ENCODE measurements at places on chromosomes 2 and 18.

GRCh38 chr2:152738438-152738837 is 20.0 kb downstream of the ARL6IP6 start:
- DNase-seq, result no peak

- peak; percentile 17 for DNase-seq
Measured at GRCh38 chr2:157777427-157777826, 98.7 kb downstream of the ACVR1 start.

DNA sequence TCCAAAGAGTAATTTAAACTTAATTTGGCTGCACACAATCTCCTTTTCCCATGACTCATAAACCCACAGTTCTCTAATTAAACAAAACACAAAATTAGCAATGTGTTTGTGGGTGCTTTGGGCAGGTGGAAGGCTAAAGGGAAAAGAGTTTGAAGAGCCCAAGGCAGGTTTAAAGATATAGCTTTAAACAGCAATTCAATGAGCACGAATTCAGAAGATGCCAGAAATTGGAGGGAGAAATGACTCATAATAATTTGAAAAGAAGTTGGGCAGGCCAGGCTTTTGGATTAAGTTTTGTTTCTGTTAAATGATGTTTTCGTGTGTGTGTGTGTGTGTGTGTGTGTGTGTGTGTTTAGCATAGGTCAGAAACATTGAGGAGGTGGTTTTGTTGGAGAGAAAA is 594.8 kb upstream of the ZEB2 start:
- no peak for DNase-seq

DNA sequence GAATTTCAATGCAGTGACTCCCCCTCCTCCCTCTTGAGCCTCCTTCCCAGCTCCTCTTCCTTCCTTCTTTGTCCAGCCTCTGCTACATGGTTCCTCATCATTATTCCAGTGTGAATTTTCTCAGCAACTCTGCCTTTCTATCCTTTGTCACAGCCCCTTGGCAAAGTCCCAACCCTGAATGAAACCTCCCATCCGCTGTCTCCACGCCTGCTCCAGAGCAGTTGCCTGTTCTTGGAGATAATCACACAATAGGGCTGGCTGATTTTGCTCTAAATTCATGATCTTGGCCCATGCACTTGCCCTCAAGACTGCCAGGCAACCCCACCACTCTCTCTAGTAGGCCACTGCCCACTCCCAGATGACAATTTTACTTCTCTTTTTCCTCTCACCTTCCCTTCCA is 61.4 kb downstream of the BCL2L11 start:
- no peak for DNase-seq
